ENCODE measurements at places on chromosomes 11 and 22.

DNA sequence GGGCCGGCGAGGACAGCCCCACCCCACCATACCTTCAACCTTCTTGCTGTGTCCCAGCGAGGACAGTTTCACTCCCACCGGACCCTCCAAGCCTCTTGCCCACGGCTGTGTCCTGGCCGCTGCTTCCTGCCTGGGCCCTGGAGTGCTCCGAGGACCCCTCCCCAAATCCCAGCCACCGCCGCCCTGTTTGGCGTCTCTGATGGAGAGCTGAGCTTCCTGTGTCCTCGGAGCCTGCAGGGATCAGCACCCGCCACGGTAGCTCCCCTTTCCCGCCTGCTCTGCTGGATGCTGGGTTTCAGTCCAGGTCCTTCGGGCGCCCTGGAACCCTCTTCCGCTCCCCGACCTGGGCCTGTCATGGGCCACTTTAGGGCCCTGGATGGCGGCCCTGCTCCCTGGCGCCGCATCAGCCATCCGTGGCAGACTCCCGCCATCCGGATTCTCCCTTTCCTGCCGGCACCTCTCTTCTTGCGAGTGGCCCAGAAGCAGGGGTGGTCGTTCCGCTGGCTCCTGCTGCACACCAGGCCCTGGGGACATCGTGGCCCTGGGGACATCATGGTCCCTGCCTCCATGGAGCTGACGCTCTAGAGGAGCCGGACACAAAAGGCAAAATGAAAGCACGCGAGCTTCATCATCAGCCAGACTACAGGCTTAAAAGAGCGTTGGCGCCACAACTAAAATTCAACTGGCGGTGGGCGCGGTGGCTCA lies 34.3 kb upstream of the GAL start:
- DNase-seq, result no peak

- DNase-seq, result no peak
These were observed 19.4 kb downstream of the APLP2 start for GRCh38 chr11:130088919-130089673.

DNA sequence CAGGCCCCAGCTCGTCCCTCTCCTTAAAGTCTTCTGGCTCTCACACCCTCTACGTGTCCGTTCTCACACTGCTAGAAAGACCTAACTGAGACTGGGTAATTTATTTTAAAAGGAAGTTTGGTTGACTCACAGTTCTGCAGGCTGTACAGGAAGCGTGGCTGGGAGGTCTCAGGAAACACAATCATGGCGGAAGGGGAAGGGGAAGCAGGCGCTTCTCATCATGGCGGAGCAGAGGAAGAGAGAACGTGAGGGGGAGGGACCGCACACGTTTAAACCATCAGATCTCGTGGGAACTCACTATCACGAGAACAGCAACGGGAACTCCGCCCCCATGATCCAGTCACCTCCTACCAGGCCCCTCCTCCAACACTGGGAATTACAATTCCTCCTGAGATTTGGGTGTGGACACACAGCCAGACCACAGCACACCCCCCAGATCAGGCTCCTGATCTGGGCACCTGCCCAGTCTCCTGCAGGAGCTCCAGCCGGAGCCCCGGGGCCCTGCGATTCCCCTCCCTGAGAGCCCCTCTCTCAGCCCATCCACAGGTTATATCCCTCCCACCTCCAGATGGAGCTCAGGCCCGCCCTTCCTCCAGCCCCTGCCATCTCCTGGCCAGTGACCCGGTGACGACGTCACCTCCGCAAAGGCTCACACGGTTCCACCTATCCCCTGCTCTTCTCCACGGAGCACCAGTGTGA lies 170.2 kb downstream of the BRD1 start:
- DNase-seq, result peak; percentile 97

DNA sequence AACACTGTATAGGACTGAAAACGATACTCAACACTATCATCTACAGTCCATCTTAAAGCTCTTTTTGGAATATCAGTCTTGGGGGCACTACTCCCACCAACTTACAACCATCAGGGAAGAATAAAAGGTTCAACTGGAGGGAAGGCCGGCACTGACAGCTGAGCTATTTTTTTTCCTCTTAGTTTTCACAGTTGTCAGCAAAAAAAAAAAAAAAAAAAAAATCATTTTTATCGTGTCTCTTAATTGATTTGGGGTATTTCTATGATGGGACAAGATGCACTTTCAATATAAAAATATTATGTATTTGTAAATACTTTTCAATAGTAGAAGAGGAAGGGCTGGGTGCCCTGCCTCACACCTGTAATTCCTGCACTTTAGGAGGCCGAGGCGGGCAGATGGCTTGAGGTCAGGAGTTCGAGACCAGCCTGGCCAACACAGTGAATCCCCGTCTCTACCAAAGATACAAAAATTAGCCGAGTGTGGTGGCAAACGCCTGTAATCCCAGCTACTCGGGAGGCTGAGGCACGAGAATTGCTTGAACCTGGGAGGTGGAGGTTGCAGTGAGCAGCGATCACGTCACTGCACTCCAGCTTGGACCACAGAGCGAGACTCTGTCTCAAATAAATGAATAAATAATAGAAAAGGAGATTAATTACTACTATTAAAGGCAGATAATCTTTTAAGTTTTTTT lies 1.5 kb downstream of the KIF18A start:
- no peak for DNase-seq

GRCh38 chr11:128417607-128418324 lies 169.6 kb downstream of the ETS1 start:
- no peak for DNase-seq

DNA sequence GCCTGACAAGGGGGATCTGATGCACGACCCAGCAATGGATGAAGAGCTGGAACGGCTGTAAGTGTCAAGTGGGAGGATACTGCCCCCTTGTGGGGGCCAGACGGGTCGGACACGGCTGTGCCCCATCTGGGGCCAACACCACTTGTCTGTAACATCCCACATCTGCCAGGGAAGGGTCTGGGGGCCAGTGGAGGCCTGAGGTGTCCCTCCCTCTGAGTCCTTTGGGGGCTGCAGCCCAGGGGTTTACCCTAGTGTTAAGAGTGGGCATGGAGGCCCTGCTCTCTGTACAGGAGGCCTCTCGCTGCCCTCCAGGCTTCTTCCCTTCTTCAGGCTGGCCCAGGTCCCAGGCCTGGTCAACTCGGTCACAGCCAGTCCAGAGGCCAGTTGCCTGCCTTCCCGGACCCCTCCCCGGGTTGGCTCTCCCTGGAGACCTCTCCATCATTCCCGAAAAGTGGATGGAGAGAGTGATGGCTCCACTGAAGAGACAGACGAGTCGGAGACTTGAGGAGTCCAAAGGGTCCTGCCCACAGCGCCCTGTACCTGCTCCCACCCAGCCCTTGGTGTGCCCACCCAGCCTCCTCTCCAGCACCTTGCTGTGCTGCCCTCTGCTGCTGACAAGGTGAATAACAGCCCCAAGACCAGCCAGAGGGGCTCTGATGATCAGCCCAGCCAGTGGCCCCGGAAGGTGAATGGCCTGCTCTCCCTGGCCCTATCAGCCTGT lies 15.4 kb downstream of the ARFGAP2 start:
- peak; percentile 39 for DNase-seq

DNA sequence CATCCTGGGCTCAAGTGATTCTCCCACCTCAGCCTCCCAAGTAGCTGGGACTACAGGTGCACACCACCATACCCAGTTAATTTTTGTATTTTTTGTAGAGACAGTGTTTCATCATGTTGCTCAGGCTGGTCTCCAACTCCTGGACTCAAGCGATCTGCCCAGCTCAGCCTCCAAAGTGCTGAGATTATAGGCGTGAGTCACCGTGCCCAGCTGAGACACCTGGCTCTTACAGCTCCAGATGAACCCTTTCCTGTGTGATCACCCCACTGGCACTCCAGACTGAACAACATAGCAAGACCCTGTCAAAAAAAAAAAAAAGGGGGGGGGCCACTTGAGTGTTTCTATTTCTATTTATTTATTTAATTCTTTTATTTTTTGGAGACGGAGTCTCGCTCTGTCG lies 1.0 kb upstream of the ADSL start:
- DNase-seq, result peak; percentile 27

DNA sequence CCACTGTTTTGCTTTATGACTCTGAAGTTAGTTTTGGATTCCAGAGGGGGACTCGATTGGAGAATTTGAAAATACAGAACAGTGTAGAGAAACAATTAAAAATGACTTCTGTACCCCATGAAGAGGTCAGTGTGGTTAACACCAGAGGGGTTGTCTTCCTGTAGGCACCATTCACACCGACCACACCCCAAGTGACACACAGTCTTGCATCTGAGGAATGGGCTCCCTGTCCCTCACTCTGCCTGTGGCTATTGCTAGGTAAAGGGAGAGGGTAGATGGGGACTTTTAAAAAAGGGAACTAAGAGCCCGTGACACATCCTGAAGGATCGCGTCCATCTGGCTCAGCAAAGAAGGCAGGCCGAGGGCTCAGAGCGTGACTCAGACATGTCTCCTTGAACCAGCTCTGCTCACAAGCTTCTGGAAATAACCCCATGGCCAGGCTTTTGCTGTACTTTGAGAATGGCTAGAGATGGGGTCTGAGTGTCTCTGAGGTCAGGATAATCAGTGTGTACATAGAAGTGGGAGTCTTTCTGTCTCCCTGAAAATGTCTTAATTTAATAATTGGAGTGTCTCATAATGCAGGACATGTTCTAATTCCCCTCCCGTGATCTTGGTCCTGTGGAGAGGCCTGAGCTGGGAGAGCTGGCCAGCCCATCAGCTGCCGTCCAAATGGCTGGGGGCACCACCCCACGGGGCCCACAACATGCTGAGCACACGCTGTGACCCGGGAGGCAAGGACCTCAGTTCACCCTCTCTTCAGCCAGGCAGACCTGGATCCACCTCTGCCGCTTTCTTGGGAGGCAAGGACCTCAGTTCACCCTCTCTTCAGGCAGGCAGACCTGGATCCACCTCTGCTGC lies 39.3 kb downstream of the SGSM1 start:
- DNase-seq, result no peak

DNA sequence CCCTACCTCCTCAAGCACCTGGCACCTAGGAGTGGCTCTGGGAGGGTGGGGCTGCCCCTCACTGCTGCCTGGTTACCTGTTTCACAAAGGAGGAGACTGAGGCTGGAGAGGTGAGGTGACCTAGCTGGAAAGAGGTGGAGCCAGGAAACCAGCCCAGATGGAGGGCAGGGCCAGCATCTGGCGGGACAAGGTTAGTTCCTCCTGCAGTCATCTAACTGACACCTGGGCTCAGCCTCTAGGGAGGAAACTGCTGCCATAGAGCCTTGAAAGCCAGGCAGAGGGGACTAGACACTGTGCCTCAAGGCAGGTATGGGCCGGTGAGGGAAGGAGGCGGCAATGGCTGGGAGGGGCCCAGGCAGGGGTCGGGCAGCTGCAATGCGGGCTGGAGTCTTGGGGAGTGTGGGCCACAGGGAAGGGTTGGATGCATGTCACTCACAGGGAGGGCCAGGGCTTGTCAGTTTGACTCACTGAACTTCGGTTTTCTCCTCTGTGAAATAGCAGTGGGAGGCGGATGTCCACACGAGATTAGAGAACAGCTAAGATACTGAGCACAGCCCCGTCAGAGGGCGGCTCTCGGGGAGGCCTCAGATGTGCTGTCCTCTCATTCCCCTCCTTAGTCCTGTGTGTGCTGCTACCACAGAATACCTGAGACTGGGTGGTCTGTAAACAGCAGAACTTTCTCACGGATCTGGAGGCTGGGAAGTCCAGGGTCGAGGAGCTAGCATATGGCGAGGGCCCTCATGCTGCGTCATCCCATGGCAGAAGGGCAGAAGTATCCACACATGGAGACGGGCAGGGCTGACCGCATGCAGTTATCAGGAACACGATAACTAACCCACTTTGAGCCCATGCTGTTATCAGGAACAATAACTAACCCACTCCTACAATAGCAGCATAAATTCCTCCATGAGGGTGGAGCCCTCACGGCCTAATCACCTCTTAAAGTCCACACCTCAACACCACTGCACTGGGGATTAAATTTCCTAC lies 16.1 kb downstream of the MGAT3 start:
- no peak for DNase-seq

DNA sequence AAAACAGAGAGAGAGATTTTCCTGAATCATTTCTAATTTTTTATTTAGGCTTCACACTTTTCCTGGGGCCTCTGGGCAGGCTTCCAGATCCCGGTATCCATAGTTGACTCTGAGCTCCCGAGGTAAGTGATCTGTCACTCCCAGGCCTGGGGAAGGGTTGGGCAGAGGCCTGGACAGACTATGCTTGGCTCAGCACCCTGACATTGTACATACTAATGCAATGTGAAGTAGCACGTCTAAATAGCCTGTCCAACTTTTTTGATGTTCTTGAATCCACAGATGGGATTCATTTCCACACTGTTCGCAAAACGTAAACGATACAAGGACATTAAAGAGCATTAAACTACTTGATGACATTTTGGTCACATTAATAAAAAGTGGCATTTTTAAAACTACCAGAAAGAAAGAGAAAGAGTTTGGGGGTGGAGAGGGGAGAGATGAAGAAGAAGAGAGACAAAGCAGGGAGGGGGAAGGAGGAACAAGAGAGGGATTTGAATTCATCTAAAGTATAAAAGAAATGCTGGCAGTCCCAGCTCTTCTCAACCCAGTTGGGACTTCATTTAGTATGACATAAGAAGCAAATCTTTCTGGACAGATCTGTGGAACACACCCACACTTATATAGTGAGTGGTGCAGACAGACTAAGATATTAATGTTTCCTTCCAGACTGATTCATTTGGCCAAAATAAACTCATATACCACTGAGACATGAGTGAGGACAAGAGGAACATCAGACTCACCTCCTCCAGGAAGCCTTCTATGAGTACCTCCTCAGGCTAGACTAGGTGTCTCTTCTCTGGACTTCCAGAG lies 514.2 kb downstream of the SOX6 start:
- DNase-seq, result no peak

GRCh38 chr11:115737875-115738274 lies 233.7 kb upstream of the CADM1 start:
- no peak for DNase-seq

DNA sequence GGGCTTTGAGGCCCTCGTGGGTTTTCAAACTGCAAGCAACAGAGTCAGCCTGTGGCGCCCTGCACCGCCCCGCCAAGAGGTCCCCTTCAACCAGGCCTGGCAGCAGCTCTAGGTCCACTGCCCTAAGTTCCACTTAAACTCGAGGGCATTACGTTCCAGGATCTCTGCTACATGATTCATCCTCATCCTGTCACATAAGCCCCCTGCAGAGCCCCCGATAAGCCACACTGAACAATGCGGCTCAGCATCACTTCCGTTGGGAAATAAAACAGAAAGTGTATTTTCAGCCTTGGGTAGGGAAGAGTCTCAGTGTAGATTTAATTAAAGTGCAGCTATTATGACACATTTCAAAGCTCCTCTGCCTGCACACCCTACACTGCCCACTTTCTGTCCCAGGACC lies 24.6 kb downstream of the SULT4A1 start:
- DNase-seq, result no peak

- DNase-seq, result no peak
These were observed 85.1 kb downstream of the CEP164 start for GRCh38 chr11:117412653-117413275.

Data from SHP77 treated with DMSO at 0.1 percent for 48 hours (cell line).